ENCODE measurements at places on chromosomes 6 and 20.

GRCh38 chr6:113744861-113745260 lies 112.3 kb upstream of the MARCKS start:
- DNase-seq = no peak

DNA sequence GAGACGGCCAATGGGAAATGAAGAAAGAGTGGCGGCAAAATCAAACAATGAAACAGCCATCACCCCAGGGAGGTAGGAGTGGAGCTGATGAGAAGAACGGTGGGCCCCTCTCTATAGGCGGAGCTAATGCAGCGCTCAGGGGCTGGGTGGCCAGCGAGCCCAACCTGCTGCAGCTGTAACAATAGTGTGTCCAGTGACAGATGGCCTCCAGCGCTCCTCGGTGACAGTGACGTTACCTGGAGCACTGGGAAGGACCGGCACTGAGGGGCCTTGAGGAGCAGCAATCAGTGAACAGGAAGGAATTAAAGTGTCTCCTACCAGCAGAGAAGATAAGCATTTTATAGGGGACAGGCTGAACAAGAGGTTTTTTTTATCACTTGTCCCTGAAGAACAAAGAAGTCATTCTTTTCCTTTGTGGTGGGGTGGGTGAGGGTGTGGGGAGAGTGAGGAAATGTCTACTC lies 81.6 kb downstream of the FOXA2 start:
- DNase-seq = no peak

GRCh38 chr6:25793970-25794369 lies 37.9 kb downstream of the SLC17A1 start:
- no peak for DNase-seq

GRCh38 chr6:90214461-90214860 lies 82.2 kb downstream of the BACH2 start:
- no peak for DNase-seq

DNA sequence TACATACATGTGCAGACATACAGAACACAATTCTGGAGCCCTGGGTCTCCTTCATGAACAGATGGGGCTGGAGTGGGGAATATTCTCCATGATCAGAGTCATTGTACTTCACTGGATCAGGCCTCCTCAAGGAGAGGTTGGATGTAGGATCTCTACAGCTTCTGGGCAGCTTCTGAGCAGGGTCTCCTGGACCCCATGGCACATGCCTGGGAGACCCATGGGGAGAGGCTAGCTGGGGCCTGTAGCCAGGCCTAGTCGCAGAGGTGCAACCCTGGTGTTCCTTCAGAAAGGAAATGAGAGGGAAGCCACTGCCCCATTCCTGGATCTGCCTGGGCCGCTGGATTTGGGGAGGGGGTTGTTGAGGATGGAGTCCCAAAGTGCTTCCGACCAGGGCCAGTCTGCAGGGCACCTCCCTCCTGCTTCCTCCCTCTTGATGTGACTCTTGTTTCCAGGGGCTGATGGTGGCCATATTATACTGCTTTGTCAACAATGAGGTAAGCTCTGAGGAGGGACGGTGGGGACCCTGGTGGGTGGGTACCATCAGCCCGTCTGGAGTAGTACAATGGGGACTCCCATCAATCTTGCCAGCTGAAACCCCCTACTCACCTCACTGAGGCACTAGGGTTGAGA lies 31.8 kb downstream of the GLP1R start:
- no peak for DNase-seq

- DNase-seq = peak; percentile 73
These were observed 37.3 kb upstream of the BTN3A2 start for GRCh38 chr6:26327450-26328264.

DNA sequence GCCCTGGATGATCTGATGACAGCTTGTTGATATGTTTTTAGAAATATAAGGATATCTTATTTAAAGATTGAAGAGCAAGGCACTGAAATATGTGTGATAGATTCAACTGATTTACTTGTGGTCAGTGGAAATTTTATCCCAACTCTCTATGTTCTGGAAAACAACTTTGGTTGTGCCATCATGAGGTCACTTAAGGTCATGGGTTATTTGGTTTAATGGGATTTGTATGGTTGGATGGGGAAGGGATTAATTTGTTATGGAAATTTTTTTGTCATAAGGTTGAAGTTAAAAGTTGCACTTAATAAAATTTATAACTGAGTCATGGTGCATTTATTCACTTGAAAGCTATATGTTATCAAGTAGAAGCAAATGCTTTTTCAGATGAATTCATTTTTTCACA lies 214.3 kb upstream of the LAMP5 start:
- no peak for DNase-seq

DNA sequence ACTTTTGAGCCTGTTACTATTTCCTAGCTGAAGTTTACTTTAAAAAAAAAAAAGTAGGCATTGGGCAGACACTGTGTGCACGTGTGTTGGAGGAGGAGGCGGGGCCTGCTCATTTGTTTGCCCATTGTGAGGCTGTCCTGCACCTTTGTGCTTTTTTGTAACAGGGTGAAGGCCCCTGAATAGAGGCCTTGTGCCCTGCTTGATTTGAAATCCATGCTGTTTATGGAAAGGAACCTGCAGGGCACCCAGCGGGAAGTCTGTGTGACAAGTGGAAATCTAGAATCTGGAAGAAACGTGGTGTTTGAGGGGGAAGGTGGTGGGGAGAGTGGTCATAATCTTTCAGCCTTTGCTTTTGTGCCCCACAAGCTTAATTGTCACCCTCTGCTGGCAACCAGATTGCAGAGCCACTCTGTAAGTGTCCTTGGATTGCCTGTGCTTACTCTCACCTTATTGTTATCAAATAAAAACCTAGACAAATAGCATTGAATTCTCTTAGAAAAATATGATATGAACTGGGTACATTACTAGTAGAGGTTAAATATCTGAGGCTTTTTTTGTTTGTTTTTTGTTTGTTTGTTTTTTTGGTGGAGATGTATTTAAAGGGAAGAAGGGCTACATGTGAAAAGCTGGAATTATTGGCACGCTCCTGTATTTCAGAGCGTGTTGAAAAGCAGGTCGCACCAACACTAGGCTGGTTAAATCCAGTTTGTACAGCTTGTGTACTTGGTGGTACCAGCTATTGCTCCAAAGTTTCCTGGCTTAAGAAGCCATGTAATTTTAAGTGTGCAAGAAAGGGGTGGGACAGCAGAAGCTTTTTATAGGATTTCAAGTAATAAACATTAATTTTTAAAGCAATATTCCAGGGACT lies 156.3 kb downstream of the ARID1B start:
- DNase-seq = no peak

GRCh38 chr6:5541751-5542432 lies 280.6 kb downstream of the FARS2 start:
- DNase-seq = no peak

DNA sequence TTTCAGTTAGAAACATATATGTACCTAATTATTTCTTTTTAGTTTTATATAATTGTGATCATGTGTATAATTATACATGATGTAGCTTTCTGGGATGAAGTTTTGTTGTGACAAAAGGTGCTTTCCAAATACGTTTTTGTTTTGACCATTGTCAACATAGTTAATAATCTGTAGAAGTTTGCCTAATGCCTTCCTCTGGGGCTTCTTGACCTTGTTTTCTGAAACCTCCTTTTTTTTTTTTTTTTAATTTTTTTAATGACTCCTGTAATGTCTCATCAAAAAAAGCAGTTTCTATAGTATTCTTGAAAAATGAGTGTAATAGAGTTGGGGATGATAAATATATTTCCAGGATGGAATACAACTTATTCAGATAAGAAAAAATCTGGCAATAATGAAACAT lies 434.7 kb upstream of the SOX4 start:
- DNase-seq = no peak

GRCh38 chr6:148885136-148885865 lies 138.5 kb downstream of the UST start:
- DNase-seq = no peak

GRCh38 chr6:45109551-45109950 lies 218.6 kb upstream of the RUNX2 start:
- no peak for DNase-seq

- no peak for DNase-seq
These were observed 64.5 kb downstream of the EYA2 start for GRCh38 chr20:46959081-46959692.

All from stimulated activated CD4-positive, alpha-beta T cell treated with anti-CD3 and anti-CD28 coated beads, Interleukin-4, amount 100 ng/mL, for 24 hours (primary cell).